ENCODE measurements at places on chromosomes 13 and 19.

GRCh38 chr13:77339408-77339807, 12.5 kb upstream of the MYCBP2 start:
- DNase-seq, result no peak

- no peak for DNase-seq
Observed at GRCh38 chr19:512547-513365, 5.5 kb downstream of the TPGS1 start.

GRCh38 chr13:112007191-112007590, 59.8 kb upstream of the SOX1 start:
- DNase-seq, result no peak

DNA sequence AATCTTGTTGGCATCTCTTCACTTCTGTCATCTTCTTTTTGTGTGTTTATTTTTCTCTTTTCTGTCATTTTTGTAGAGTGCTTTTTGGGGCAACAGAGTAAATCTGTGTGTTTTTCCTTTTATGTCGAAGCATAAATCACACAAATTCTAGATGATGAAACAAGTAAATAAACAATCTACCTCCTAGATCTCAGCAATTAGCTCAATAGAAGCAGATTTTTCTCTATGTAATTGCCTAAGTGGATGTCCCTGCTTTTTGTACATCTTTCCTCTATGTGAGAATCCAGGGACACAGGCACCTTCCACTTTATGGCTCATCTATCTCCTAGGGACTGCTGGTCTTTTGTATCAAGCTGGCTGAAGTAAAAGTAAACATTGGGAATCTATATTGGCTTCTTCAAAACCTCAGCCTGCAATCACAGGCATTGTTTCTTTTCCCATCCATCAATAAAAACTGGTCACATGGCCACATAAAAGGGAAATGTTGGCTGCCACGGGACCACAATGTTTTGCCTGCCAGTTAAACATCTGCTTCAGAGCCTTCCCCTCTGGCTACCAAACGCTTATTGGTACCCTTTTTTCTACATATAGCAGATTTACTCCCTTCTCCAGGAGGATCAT, 323.8 kb downstream of the LMO7 start:
- no peak for DNase-seq

- no peak for DNase-seq
Observed at GRCh38 chr13:90956031-90956430, 391.5 kb upstream of the MIR17HG start.

DNA sequence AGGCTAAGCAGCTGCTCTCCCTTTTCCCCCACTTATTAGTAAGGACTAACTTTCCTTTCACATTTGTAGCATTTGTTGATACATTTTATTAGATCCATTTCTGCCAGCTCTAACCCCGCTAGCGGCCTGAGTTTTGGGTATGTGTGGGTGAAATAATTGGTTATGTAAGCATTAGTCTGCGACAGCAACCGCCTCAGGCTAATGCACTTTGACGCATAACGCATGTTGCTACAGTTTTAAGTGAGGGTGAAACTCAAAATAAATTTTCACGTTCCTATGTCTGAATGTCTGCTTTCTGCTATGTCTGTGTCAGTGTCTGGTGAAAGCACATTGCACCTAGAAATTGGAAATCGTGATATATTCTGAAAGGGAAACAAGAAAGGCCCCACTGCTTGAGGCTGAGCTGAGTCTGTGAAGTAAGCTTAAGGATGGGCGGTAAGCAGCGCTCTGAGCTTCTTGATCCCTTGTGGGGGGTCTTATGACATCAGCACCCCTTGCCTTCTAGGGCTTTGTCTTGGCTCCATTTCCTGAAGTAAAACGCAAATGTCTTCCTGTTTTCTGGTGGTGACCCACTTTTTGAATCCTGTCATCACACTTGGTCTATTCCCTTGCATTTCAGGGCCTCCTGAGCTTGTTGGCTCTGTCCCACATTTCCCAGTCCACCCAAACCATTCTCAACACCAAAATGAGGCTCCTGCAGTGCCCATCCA, 648.3 kb upstream of the ARGLU1 start:
- no peak for DNase-seq

GRCh38 chr19:40380199-40381037, 9.6 kb downstream of the HIPK4 start:
- DNase-seq, result no peak

DNA sequence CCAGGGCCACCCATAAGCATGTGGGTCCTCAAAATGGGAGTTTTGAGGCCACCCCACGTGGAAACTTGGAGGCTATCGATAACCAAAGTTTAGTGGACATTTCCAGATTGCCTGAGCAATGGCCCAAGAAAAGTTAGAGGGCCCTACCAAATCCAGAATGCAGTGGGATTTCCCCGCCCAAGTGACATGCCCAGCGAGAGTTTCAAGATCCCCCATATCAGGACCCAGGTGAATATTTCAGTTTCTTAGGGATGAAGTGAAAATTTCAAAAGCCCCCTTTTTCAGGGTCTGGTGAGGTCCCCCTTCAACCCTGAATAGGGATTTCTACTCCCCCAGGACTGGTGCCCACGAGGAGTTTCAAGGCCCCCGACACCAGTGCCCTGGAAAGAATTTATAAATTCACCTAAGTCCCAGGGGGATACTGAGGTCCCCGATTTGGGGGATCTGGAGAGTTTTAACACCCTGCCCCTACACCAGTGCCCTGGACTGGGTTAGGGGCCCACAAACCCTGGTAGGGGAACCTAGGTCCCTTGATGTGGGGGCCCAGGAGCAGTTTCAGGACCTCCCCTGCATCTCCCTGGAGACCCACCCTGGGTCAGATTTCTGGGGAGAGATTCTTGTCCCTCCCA, 695 bp downstream of the BST2 start:
- DNase-seq, result no peak

DNA sequence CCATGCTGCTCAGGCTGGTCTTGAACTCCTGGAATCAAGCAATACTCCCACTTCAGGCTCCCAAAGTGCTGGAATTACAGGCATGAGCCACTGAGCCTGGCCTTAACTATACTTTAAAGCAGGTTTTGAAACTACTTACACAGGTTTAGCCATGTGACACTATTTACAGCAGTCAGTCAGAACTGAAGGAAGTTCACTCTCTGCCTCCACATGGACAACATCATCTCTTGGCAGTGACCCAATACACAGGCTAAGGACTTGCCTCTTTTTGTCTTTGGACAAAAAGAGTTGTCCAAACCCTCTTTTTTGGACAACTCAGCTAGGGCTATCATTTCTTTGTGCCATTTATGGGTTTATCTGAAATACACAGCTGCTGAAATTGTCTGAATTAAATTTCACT, 89.0 kb upstream of the CLDN10 start:
- no peak for DNase-seq

DNA sequence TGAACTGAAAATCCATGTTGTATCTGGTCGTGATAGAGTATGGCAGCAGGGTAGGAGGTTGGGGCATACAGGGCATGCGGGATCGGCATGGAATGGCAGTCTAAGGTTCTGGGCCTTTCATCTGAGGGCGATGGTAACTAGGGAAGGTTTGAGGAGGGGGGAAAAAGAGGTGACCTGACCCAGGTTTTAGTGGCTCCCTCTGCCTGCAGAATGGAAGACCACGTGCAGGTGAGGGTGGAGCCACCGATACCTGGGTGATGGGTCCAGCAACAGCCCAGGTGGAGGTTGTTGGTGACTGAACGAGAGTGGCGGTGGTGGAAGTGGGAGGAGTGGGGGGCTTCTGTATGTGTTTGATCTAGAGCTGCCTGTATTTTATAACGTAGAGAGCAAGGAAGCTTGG, 3.8 kb downstream of the ZNF749 start:
- no peak for DNase-seq

- no peak for DNase-seq
Observed at GRCh38 chr13:42964761-42965161, 27.3 kb downstream of the EPSTI1 start.

DNA sequence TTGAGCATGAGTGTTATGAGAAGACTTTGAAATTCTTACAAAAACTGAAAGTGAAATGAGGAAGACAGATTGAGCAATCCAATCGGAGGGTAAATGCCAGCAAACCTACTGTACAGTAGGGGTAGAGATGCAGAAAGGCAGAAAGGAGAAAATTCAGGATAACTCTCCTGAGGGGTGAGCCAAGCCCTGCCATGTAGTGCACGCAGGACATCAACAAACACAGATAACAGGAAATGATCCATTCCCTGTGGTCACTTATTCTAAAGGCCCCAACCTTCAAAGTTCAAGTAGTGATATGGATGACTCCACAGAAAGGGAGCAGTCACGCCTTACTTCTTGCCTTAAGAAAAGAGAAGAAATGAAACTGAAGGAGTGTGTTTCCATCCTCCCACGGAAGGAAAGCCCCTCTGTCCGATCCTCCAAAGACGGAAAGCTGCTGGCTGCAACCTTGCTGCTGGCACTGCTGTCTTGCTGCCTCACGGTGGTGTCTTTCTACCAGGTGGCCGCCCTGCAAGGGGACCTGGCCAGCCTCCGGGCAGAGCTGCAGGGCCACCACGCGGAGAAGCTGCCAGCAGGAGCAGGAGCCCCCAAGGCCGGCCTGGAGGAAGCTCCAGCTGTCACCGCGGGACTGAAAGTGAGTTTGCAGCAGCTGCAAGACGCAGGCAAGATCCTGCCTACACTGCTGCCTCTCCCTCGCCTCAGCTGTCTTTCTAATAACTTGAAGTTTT, at the start of gene TNFSF13B:
TNFSF13B (plus strand) TSS at position 118 of the 728 bp plus-strand sequence; CDS start at position 296, 178 bp downstream.
- DNase-seq, result peak; percentile 59

DNA sequence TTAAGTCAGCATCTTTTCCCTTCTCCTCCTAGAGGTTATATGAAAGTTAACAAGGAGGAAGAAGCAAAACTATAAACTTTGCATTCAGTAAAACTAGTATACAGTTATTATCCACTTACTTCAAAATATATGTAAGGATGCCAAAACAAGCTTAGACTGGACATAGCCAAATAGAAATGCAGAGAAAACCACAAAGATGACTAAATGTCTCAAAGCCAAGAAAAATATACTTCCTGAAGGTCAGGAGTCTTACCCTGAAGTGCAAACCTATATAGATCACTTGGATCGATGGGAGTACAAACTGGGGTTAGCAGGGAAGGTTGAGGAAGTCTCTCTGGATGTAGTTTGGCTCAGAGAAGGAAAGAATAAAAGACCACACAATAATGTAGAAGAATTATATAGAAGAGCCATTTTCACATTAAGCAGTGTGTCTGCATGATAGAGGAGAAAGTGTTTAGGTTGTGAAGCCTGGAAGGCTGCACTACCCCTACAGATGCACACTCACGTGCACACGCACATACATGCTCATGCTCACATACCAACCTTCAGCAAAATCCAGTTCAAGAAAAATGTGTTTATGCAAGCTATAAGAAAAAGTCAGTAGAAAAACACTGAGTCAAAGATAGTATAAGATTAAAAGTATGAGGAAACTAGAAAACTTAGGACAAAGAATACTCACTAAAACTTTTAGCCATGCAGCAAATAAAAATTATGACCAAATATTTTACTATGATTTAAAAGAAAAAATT, 112.1 kb upstream of the RXFP2 start:
- DNase-seq, result no peak

- DNase-seq, result no peak
Observed at GRCh38 chr19:17109962-17110598, 34.5 kb downstream of the MYO9B start.

- DNase-seq, result no peak
Observed at GRCh38 chr19:7395360-7396066, 46.8 kb downstream of the ARHGEF18 start.

- DNase-seq, result no peak
Observed at GRCh38 chr19:35194012-35194984, 34.2 kb downstream of the FAM187B start.

GRCh38 chr19:11624069-11624463, 26.8 kb downstream of the ZNF627 start:
- DNase-seq, result no peak

GRCh38 chr19:49272204-49272603, 52.8 kb downstream of the SLC6A16 start:
- no peak for DNase-seq

- no peak for DNase-seq
Observed at GRCh38 chr13:103184413-103184812, 118.2 kb upstream of the SLC10A2 start.

DNA sequence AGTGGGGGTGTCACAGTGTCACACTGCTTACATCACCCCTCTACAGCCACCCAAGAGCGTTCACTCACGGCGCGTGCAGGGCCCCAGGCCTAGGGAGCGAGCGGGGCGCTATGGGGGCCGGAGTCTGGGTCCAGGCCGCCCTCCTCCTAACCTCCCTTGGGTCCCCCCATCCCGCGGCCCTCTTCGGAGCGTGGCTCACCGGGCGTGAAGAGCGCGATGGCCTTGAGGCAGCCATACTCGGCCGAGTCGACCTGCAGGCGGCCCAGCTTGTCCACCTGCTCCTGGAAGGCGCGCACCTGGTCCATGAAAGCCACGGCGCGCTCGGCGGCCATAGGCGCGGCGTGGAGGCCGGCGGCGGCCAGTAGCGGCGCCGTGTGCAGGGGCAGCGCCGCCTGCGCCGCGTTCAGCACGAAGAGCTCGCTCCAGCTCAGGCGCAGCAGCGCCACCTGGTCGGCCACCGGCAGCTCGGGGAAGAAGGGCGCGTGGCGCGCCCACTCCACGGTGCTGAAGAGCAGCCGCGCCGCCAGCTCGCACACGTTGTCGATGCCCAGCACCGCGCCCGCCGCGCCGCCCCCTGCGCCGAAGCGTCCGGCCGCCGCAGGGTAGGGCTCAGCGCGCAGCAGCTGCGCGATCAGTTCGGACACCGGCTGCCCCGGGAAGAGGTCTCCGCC, 9.4 kb downstream of the OCEL1 start:
- peak; percentile 75 for DNase-seq

DNA sequence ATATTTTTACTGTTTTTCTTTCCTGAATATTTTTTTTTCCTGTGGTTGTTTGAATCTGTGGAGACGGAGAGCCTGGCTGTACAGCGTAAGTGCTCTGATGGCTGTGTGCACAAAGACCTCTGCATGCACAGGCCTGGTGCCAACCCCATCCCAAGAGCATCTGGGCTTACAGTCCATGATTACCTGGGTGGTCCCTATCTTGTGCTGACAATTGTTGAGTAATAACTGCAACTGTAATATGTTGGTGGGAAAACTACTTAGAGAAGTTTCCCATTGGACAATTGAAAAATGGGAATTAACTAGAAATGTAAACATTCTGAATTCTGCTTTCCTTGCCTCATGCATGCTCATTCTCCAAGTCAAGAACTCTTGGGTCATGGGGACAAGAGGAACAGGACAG, 268.7 kb downstream of the SHISA2 start:
- no peak for DNase-seq

GRCh38 chr19:42540071-42540553, 11.8 kb upstream of the CEACAM1 start:
- no peak for DNase-seq

- DNase-seq, result peak; percentile 97
Observed at GRCh38 chr13:91348906-91349435, 1.5 kb downstream of the MIR17HG start.

GRCh38 chr13:33970746-33971561, 153.0 kb downstream of the RFC3 start:
- no peak for DNase-seq

GRCh38 chr13:41455725-41456419, 1.5 kb upstream of the RGCC start:
- DNase-seq, result no peak

GRCh38 chr19:7971553-7972520, 28.4 kb upstream of the TIMM44 start:
- no peak for DNase-seq

- no peak for DNase-seq
Observed at GRCh38 chr13:72314210-72314609, 413.2 kb downstream of the MZT1 start.

- DNase-seq, result no peak
Observed at GRCh38 chr13:84208246-84208910, 326.1 kb upstream of the SLITRK1 start.

GRCh38 chr19:52227196-52227940, 37.5 kb downstream of the PPP2R1A start:
- DNase-seq, result no peak

GRCh38 chr19:18321734-18322102, 1.2 kb downstream of the LSM4 start:
- peak; percentile 41 for DNase-seq

- DNase-seq, result no peak
Observed at GRCh38 chr19:38203197-38203596, 20.8 kb downstream of the DPF1 start.

Data from stimulated activated CD4-positive, alpha-beta T cell treated with anti-CD3 and anti-CD28 coated beads, Interleukin-2, amount 100 ng/mL, for 24 hours (primary cell).